GM12892 (cell line): ENCODE measurements at places on chromosomes 7 and 10.

DNA sequence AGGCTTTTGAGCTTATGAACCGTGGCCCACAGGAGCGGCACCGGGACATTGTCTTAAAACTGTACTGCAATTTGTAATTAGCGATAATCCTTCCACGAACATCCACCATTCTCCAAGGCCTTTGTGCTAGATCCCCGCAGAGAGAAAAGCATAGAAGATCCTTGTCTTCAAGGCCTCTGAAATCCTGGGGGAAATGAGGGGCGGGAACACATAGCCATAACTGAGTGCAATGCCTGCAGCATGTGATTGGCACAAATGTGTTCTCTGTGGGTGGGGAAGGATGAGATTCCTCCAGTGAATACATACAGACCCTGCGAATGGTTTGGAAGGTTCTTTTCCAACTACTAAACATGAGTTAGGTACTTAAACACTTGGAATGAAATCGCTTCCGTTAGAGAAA lies 25.9 kb upstream of the PROSER2 start:
- DNase-seq: no peak

DNA sequence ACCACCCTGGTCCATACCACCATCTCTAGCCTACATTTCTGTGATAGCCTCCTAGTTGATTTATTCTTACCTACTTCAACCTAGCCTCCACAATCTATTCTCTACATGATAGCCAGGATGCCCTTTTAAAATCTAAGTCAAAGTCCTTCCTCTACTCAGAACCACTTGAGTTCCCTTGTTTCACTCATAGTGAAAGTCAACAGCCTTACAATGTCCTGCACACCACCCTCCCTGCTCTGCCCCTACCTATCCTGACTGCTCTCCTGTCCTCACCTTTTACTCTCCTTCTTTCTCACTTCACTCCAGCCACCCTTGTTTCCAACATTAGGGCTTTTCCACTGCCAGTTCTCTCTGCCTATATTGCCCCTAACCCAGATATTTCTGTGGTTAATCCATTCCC lies 146.7 kb downstream of the GRM3 start:
- no peak for DNase-seq

DNA sequence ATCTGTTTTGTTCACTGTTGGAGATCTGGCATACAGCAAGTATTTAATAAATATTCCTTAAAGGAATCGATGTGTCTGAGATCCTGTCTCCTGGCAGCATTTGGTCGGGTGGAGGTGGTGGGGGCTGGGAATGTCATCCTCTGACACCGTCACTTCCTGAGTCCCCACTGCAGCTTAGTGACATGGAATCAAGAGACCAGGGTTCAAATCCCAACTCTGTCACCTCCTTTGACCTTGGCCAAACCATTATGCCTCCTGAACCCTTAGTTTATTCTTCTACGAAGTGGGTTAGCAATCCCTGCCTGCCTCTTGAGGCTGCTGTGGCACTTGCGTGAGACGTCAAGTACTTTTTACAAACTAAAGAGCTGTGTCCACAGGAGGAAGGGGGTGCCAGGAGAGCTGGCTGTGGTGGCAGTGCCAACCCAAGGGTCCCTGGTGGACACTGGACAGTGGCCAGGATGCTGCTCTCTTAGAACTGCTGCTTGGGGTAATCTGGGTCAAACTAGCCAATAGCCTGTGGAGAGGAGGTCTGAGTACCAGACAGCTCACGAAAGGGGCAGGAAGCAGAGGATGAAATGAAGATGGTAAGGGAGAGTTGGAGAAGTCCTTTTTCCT lies 8.0 kb upstream of the ZMIZ1 start:
- DNase-seq: no peak

GRCh38 chr10:88006261-88006660 lies 142.8 kb downstream of the PTEN start:
- DNase-seq: no peak

DNA sequence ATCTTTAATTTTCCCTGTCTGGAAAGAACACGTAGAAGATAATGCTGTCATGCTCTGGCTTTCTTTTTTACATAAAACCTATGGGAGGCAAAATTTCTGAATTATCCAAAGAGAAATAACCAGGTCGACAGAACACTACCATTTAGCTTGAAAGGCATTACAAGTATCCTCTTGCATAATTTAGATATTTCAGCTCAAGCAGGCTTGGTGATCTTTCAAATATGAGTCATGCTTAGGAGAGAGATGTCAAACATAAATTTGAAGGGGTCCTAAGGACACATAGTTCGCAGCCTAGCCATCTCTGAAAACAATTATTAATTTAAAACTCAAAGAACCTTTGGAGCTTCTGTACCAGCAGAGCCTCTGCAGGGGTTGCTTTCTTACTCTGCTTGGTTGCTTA lies 100.9 kb downstream of the FAS start:
- no peak for DNase-seq

GRCh38 chr7:154960063-154960790 lies 42.7 kb downstream of the PAXIP1 start:
- no peak for DNase-seq

GRCh38 chr10:132684164-132684891 lies 101.6 kb downstream of the NKX6-2 start:
- DNase-seq: no peak
